ENCODE measurements at places on chromosomes 5 and 9.

- no peak for DNase-seq
Observed at GRCh38 chr9:78566948-78567675, 270.2 kb downstream of the PSAT1 start.

DNA sequence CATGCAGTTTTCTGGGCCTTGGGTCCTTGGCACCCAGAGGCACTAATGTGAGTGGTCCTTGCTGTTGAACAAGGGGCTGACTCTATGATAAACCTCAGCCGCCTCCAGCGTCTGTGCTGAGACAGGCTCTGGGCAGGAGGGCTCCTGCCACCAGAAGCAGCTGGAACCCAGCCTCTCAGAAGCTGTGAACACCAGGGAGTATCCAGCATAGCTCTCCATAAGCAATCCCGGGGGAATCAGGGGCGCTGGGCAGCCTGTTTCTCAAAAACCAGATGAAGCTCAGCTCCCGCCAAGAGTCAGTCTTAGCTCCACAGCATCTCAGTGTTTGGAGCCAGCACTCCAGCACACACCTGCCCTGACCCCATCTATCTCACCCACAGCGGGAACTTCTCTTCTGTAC lies 170.2 kb downstream of the HSPA4 start:
- no peak for DNase-seq

- DNase-seq: peak; percentile 8
Observed at GRCh38 chr5:78647838-78648358, 674 bp downstream of the LHFPL2 start.

DNA sequence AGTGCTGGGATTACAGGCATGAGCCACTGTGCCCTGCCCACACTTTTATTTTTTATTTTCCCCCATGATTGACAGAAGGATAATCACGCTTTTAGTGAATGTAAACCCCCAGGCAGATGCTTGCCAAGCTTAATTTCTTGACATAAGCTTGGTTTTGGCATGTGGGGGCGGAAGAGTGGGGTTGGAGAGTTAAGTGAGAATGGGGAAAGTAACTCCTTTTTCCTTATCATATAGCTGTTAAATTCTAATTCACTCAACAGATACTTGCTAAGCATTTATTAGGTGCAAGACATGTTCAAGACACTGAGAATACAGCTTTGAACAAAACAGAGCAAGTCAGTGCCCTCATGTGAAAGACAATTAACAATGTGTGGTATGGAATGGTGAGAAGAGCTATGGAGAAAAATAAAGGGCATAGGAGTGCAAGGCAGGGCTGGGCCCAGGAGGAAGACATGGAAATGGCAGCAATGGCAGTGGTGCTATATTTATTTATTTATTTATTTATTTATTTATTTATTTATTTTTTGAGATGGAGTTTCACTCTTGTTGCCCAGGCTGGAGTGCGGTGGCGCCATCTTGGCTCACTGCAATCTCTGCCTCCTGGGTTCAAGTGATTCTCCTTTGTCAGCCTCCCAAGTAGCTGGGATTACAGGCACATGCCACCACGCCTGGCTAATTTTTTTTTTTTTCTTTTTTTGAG lies 2.2 kb downstream of the SLC26A2 start:
- no peak for DNase-seq

DNA sequence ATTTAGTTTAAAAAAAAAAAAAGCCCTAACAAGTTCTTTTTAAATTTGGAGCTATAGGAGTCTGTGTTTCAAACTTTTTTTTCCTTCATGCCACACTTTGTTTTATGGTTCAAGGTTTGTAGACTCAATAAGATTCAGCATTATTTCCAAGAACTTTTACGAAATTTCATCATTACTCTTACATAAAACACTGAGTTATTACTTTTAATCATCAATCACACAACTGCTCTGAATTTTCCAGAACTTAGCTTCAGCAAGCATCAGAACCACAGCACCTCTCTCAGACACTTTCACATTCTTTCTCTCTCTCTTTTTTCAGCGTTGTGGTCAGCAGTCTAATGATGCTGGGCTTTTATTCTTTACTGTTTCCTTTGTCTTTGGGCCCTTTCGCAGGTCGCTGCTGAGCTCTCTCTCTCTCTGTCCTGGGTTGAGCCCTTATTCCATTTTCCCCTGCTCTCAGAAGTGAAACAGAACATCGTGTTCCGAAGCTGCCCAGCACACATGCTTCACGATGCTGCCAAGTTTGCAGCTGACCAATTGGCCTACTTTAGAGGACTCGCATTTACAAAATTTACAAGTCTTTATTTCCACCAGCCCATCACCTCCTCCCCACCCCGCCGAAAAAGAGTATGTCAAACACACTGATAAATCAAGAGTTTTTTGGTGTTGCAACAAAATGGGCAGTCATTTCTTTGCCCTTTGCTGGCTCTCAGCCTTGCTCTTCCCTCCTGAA lies 44.6 kb upstream of the PIK3R1 start:
- DNase-seq: no peak

DNA sequence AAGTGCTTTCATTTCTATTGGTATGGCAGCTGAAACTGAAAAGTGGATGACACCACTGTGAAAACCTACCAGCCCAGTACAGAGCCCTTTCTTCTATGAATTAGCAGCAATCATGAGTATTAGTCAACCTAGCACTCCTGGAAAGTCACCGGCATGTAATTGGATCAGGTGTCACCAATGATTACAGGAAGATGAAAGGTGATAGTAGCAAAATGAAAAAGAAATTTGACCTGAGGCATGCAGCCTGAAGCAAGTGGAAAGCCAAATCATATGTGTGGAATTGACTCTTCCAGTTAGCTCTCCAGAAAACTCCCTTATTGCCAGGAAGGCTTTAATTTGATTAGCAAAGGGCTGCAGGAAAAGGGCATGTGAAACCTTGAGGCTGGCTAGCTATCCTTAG lies 81.2 kb upstream of the NAA35 start:
- DNase-seq: no peak

DNA sequence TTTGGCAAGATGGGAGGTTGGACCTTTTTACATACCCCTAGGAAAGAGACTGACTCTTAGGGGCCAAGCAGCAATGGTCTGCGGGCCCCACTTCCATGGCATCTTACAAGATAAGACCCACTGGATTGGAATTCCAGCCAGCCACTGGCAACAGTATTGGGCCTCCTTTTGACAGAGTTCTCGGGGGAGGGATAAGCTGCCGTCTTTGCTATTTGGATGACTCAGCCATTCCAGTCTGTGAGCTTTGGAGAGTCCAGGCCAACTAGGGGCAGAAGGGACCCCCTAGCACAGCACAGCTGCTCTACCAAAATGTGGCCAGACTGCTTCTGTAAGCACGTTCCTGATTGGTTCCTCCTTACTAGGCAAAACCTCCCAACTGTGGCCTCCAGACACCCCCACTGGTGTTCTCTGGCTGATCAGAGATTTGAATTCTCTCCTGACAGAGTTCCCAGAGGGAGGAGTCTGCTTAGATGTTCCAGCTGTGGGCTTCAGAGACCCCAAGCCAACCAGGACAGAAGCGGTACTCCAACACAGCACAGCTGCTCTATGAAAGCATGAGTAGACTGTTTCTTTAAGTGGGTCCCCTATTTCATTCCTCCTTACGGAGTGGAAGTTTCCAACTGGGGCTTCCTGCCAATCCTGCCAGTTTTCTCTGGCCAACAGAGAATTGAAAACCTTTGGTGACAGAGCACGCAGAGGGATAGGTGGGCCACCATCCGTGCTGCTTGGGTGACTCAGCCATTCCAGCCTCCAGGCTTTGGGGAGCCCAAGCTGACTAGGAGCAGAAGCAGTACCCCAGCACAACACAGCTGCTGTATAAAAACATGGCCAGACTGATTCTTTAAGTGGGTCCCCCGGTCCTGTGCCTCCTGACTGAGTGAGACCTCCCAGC lies 672.1 kb upstream of the RIOK2 start:
- DNase-seq: no peak

DNA sequence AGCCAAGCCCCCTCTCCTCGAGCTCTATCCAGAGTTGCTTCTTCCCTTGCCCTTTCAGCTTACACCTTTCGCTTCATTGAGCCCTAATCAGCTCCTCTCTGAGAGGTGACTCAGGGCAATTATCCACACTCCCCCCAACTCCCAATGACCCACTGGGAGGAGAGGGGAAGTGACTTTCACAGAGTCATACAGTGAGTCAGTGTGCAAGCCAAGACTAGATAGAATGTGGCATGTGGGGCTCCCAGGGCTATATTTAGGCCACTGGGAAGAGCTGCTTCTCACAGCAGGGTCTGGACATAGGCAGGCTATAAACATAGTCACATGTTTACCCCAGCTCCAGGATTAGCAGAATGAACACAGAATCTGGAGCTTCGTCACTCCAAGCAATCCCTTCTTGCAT lies 57.4 kb downstream of the NRG2 start:
- no peak for DNase-seq

Data from NCI-H748 treated with DMSO at 0.1 percent for 48 hours (cell line).